ENCODE measurements at places on chromosomes 3 and 15.

DNA sequence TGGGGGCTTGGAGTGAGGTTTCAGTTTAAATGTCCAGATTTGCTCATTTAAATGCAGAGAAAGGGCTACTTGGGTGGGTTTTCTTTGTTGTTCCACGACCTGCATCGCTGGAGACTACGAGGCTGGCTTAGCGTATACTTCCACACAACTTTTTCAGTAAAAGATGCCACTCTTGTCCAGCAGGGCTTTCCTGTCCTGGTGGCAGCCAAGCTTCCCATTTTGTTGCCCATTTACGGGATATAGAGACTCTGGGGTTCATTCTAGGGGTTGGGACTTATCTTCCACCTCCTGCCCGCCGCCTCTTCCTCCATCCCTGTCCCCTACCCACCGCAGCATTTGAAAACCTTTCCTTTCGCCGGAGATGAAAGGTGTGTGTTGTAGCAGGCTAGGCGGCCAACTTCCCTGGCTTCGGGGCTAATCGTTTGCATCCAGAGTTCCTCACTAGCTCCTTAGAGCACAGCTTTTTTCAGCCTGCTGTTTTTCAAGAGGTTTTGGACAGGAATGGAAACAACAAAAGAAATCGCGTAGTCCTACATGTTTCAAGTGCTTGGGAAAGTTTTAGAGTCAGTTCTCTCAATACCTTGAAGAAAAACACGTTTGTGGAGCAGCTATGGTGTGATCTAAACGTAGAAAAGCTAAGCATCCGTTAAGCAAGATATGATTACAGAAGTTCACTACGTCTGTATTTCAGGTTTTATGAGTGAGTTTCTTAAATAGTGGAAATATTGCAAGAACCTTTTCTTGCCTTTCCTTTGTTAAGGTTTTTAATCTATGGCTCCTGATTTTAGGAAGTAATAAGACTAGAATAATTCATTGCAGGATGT, 843 bp downstream of the CHRNA5 start:
- no peak for DNase-seq

DNA sequence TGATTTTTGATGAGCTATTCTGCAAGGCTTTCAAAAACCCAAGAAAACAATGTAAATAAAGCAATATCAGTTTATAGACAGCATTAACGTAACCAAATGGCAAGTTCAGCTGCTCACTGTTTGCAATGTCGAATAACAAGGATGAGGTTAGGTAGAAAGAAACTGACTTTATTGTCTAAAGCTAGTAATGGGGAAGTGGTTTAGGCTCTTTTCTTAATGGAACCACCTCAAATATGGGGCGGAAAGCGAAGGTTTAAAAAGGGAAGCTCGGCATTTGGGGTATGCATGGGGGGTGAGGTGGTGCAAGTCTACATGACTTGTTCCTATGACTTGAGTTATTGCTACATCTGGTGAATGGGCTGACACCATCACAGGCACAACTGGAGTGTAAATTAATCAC, 1060.2 kb downstream of the NSUN3 start:
- DNase-seq = no peak

DNA sequence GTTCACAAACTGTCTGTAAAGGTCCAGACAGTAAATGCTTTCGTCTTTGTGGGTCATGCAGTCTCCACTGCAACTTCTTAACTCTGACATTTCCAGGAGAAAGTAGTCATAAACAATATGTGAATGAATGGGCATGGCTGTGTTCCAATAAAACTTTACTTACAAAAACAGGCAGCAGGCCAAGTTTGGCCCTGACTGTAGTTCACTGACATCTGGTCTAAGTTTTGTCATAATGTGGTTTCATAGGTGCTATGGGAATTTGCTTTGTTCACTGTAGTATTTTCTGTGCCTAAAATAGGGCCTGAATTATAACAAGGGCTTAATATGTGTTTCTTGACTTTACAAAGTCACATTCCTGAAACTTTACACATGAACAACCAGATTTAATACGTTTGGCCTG, 186.0 kb upstream of the KBTBD8 start:
- DNase-seq = no peak

DNA sequence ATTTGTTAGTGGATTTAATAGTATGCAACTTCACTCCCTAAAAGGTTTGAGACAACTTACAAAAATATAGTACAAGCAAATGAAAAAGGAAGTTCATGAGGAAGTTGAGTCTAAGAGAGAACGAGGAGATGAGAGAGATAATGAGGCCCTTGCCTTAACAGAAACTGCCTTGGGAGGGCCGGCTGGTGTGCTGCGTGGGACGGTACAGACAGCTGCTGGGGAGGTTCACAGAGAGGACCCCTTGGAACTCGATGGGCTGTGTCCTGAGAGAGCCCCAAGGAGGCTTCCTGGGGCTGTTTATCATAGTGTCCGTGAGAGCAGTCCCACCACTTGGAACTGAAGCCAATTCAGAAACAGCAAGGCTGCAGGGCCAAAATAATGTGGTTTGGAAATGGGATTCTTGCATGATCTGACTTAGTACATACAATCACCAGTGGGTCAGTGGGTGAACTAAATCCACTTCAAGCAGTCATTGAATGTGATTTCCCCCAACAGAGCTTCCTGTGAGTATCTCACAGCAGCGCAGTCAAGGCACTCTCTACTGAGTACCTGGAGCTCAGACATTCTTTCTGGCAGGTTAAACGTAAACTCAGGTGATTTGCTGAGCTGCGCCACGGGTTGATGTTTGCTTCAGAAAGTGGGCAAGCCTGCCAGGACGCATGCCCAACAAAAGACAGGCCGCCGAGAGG, 90.8 kb downstream of the CRTC3 start:
- DNase-seq = peak; percentile 80

- no peak for DNase-seq
Measured at GRCh38 chr3:178676942-178677790, 140.9 kb downstream of the KCNMB2 start.

- DNase-seq = no peak
Measured at GRCh38 chr15:91651251-91651650, 202.3 kb upstream of the SLCO3A1 start.

DNA sequence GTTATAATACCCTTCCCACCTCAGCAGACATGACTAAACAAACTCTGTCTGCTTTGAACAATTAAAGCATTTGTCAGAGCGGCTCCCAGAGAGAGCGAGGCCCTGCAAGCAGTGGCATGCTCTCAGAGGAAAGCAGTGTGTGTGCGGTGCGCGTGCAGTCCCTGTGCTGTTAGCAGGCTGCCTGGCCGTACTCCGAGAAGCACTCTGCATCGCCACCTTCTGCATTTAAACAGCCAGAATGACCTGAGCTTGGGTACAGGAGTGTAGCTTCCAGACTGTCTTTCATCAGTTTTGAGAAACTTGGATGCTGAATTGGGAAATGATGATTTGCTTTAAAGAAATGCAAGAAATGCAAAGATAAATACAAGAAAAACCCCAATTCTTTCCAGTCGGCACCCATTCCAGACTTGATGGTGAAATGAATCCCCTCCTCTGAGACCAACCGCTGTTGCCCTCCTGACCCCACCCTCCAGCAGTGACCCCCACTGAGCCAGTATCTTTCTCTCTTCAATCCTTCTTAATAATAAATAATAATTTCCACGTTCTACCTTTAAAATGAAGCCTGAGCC, 113.5 kb downstream of the VGLL4 start:
- DNase-seq = no peak
